ENCODE measurements at places on chromosomes 16 and 17.

DNA sequence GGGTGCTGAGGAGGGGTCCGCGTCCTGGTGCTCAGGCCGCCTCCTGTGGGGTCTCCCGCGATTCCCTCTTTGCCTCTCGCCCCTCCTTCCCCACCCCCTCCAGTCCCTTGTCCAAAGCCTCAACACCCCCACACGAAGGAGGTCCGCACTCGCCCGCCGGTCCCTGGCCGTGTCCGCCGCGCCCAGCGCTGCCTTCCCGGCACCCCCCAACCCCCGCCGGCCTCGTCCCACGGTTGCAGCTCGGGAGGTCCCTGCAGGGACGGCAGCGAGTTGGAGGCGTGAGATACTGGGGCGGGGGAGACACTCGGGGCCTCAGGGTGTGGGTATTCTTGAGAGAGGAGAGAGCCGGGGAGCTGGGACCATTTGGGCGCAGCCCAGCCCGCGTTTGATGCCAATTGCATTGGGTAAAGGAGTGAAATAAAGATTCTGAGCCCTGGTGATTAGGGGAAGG is 468 bp downstream of the FLYWCH2 start:
- no peak for DNase-seq

GRCh38 chr16:76622876-76623275 is 345.7 kb downstream of the CNTNAP4 start:
- DNase-seq, result no peak

GRCh38 chr16:25835126-25835525 is 143.4 kb downstream of the HS3ST4 start:
- DNase-seq, result peak; percentile 9

DNA sequence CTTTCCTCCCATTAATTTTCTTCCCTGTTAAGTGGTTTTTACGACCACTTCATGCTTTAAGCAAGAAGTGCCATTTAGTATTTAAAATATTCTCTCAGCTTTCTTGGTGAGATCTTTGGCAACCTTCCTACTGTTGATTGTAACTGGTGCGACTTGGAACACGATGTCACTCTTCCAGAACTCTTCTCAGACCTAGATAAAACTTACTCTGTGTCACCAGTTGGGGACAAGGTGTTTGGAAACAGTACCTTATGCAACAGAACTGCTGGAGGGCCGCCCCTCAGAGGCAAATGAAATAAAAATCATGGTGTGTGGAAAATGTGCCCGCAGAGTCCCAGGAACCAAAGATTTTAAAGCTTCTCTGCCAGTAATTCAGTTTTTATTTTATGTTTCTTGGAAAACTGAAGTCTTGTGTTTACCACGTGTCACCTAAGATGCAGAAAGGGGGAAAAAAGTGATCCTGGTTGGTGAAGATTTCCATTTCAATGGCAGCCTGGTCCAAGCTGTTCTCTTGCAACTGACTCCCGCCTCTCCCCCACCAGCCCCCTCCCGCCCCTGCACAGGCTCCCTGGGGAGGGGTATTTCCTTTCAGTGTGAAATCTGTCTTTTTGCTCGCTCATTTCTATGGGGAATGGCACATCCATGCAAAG is 7.2 kb upstream of the HSD11B2 start:
- DNase-seq, result no peak

DNA sequence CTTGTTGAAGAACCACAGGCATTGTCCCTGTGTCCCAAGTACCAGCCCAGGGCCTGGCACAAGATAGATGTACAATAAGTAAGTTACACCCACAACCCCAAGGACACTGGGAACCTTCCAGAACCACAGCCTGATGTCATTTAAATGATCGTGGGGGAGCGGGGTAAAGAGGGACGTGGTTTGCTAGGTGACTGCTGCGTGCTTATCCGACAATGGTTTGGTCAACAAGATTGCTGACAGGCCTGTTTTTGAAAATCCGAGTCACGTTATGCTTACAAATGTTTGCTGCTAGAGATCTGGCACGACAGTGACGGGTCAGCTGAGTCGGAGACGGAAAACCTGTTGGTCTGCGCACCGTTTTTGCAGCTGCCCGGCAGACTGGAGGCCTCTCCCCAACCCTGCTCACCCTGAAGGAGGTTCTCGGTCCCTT is 22.8 kb downstream of the COTL1 start:
- no peak for DNase-seq

- no peak for DNase-seq
Measured at GRCh38 chr17:72134608-72135394, 14.0 kb downstream of the SOX9 start.

DNA sequence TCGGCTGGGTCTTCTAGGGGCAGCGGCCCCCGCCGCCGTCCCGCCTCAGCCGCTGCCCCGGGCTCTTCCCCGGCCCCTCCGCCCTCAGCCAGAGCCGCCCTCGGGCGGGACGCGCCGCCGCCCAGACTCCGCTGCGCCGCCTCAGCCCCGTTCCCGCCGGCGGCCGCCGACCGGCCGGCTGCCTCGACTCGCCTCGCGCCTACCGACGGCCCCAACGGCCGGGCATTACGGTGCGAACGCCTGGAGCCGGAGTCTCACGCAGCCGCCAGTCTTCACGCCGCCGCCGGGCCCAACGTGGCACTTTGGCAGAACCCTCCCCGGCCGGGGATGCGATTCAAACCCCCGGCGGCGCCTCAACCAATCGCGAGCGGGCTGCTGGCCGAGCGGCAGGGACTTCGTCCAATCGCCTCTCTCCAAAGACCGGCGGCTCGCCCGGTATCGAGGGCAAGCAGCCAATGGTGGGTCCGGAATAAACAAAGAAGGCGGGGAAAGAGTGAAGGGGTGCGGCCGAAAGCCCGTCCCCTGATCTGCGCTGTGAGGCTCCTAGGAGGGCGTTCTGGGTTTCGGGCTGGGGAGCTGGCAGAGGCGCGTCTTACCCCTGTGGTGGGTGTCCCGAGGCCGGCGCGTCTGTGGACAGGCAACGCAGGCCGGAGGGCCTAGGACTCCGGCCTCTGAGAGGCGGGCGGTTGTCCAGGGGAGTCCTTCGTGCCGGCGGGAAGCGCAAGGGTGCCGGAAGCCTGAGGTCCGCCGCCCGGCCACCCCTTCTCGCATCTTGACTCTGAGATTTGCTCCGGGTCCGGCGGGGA is at the start of gene CDR2:
Gene CDR2 (minus strand): TSS at position 309 of the 806 bp plus-strand sequence. CDS start 310 bp downstream, outside the sequence.
- DNase-seq, result peak; percentile 98

DNA sequence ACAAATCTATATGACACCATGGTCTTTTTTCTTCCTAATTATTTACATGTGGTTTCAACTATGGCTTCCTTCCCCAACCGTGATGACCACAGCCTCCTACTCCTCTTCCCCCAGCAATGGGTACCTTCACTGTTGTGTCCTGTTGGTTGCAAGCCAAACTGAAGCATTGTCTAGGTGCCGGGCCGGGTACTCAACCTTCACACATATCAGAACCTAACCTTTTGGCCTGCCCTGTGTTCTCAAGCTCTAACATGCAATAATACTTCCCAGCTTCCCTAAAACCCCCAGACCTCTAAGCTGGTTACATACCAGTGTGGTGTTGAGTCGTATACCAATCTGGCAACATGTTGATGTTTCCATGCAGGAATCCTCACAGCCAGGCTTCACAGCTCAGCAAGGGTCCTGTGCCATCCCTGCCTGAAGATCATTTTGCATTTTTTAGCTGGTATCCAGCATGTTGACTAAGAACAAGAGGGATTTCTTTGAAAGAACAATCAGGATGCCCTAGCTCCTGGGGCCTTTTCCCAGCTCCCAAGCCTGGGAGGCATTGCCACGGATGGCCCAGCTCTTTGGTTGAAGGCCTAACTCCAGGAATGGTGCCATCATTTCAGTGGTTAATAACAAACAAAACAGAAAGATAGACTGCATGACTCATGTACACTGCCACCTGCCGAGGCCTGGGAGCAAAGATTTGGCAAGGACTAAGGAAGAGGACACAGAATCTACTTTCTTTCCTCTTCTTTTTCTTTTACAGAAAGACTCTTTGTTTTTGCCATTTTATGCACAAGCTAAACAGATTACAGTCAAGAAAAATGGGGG is 373.7 kb upstream of the SALL1 start:
- DNase-seq, result no peak

DNA sequence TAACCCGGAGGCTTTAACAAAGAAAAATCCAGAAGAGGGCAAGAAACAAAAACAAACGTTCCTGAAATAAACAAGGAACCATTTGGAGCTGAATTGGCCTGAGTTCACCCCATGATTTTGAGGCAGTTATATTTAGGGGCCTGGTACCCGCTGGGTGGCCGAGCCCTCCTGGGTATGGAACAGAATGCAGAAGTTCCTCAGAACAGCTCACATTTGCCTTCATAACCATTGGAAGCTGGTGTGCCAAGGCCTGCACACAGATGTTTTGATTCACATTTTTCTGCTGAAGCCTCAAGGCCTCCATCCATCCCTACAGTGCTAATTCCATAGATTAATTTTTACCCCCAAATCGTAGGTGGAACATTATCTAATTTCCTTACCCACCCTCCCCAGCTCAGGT is 3.3 kb upstream of the ZFHX3 start:
- no peak for DNase-seq

DNA sequence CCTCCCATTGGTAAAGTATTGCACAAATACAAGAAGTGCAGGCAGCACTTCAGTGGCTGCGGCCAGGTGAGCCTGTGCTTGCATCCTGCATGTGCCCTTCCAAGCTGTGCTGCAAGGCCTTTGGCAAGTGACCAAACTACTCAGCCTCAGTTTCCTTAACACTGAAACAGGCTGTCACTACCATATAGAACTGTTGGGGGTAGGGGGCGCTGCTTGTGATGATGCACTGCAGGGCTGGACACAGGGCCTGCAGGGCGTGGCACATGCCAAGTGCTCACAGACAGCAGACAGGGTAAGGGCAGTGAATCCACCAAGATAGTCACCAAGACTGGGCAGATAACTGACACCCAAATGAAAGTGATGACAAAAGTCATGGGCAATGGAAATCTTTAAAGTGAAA is 65.6 kb upstream of the SREBF1 start:
- no peak for DNase-seq

DNA sequence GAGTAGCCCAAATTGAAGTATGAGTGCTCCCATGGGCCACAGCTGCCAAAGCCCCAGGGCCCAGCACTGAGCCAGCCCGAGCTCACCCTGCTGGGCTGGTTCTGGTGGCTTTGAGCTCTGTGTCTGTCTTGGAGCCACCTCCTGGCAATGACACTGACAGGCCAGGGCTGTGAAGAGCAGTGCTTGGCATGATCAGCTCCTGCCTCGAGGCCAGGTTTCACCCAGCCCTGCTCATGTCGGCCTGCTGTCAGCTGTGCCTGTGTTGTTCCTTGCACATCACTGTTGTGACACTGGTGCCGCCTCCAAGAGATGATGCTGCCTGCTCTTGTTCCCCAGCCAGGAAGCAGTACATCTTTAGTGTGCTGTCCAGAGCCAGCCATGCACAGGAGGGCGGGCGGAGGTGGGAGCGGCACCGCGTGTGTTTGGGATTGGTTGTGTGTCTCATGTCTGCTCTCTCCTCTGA is 26.0 kb downstream of the PLD6 start:
- DNase-seq, result no peak

GRCh38 chr16:75217389-75217851 is 1.4 kb upstream of the CTRB1 start:
- no peak for DNase-seq

DNA sequence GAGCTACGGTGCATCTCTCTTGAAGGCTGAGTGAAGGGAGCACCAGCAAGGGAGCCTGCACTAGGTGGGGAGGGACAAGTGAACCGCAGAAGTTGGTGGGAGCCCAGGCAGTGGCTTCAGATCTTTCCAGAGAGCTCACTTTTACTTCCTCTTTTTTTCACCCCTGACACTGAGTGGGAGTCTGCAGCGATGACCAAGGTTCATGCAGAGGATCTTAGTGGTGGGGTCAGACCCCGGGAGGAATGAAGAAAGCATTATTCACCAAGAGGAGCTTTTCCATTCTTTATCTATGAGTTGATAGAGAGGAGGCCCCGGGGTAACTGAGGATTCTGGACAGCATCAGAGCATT is 3.0 kb upstream of the CCL2 start:
- DNase-seq, result peak; percentile 96

DNA sequence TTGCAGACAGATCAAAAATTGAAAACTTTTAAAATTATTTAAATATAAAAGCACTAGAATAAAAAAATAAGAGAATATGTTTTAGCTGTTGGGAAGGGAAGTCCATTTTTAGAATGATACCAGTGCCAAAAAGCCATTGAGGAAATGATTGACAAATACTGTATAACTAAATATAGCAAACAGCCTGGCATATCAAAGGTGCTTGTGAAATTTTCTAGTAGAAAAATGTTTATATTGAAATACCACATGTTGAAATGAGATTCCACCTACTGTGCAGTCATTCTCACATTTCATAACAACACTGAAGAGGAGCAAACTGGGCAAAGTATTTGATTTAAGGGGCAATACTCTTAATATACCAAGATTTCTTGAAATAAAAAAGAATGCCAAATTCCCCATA is 183.5 kb downstream of the PHKB start:
- DNase-seq, result peak; percentile 53

GRCh38 chr16:67562526-67562917 is at the start of gene CTCF:
Gene CTCF (plus strand): TSS chr16:67562526. CDS start chr16:67610833, 48,307 bp downstream.
- DNase-seq, result peak; percentile 73

GRCh38 chr17:19724501-19725420 is 8.4 kb upstream of the SLC47A2 start:
- peak; percentile 96 for DNase-seq

DNA sequence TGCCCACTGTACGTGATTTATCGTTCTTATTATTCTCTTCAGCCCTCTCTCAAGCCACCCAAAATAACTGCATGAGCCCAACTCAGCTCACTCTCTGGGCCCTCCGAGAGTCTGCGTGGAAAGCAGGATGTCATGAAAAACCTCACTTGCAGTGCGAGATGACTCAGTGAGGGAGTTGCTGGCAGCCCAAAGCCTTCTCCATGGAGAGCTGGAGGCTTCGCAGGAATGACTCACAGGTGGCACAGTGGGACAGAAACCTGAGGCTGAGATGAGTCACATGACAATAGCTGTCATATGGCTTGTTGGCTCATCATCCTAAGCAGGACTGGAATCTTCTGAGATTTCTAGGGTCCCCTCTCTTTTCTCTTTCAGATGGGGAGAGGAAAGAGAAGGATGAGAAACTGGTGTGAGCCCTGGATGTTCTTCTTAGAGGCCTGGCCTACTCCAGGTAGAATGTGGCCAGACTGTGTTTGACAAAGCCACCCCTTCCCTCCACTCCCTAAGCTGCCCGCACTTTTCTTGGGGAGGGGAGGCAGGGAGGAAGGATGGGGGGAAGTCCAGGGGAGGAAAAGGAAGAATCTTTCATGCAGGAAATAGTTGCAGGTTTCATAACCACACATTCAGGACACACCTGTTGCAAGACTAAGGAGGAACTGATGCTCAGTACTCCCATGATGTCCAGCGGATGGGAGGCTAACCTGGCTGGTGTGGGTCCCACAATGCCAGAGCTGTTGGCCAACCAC is 160.6 kb upstream of the RPL38 start:
- DNase-seq, result no peak

- no peak for DNase-seq
Measured at GRCh38 chr16:67157892-67158635, 1.6 kb downstream of the TRADD start.

- no peak for DNase-seq
Measured at GRCh38 chr17:6334386-6334785, 100.5 kb downstream of the AIPL1 start.

DNA sequence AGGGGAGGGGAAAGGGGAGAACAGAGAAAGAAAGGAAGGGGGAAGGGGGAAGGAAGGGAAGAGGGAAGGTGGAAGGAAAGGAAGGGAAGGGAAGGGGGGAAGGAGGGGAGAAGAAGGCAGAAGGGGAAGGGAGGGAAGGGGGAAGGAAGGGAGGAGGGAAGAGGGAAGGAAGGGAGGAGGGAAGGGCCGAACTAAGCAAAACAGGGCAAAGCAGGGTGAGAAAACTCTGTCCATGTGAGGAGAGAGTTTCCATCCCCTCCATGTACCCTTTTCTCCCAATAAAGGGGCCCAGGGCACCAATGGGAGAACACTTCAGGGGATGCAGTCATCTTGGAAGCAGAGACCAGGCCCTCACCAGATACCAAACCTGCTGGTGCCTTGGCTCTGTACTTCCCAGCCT is 256.8 kb upstream of the CDH5 start:
- no peak for DNase-seq

Measured in inflammatory macrophage treated with lipopolysaccharide for 1 hour (primary cell).